IMR-90 (cell line): ENCODE measurements at places on chromosomes 7 and 10. TPM values are rescaled to one million over a fixed set of nuclear protein-coding genes. Genes with fewer than 3 reads are reported as not detected.

The CASP7 gene
- total RNA-seq, result 16.7 and 20.3 TPM in 2 replicates

The RSPH10B2 gene
- total RNA-seq, result not detected in 2 replicates

The GPR37 gene
- 9.2 and 9.3 TPM in 2 replicates for total RNA-seq

The LIPF gene
- total RNA-seq, result not detected in 2 replicates

The SYCE1 gene
- not detected in 2 replicates for total RNA-seq

The ERVW-1 gene
- not detected in 2 replicates for total RNA-seq

The TUBB8 gene
- not detected in 2 replicates for total RNA-seq

The EVX1 gene
- total RNA-seq, result not detected in 2 replicates

The USP6NL gene
- 9.1 and 11.9 TPM in 2 replicates for total RNA-seq

The FKBP6 gene
- total RNA-seq, result not detected in 2 replicates

The ADAP1 gene
- total RNA-seq, result 1.4 and 2.2 TPM in 2 replicates

The ZNF425 gene
- 2.3 and 2.8 TPM in 2 replicates for total RNA-seq

The ZNF239 gene
- total RNA-seq, result 10.8 and 12.7 TPM in 2 replicates

The FEZF1 gene
- not detected in 2 replicates for total RNA-seq

The ARF5 gene
- 113 and 128 TPM in 2 replicates for total RNA-seq

The LRRC17 gene
- 271 and 280 TPM in 2 replicates for total RNA-seq
